ENCODE measurements at places on chromosomes 3 and 15. TPM values are rescaled to one million over a fixed set of nuclear protein-coding genes. Genes with fewer than 3 reads are reported as not detected.

Gene GCSAM
- not detected for total RNA-seq

Gene SRGAP3
- 3.7 TPM for total RNA-seq

Gene MYRIP
- 0.34 TPM for total RNA-seq

Gene SLTM
- total RNA-seq, result 30.7 TPM

Gene UBAP1L
- total RNA-seq, result 0.75 TPM
